ENCODE measurements at places on chromosomes 7 and 10. TPM values are rescaled to one million over a fixed set of nuclear protein-coding genes. Genes with fewer than 3 reads are reported as not detected.

CEP55 gene
- 18.4 TPM for total RNA-seq

C10orf105 gene
- 2.9 TPM for total RNA-seq

FGFR2 gene
- total RNA-seq: 64.0 TPM

PTF1A gene
- total RNA-seq: not detected

MMD2 gene
- not detected for total RNA-seq

CPEB3 gene
- 2.9 TPM for total RNA-seq

SAMD9L gene
- total RNA-seq: 30.7 TPM

All from articular chondrocyte of knee joint (primary cell).